ENCODE measurements at places on chromosomes 5 and 9. TPM values are rescaled to one million over a fixed set of nuclear protein-coding genes. Genes with fewer than 3 reads are reported as not detected.
A peak's percentile ranks its signal among the peaks of the same experiment; 100 is the strongest.

GRCh38 chr5:35047785-35048404, at the start of gene AGXT2:
Gene AGXT2, minus strand, starts transcription at chr5:35047949. Its CDS starts 57 bp downstream, at chr5:35047892.
- no peak for DNase-seq

DNA sequence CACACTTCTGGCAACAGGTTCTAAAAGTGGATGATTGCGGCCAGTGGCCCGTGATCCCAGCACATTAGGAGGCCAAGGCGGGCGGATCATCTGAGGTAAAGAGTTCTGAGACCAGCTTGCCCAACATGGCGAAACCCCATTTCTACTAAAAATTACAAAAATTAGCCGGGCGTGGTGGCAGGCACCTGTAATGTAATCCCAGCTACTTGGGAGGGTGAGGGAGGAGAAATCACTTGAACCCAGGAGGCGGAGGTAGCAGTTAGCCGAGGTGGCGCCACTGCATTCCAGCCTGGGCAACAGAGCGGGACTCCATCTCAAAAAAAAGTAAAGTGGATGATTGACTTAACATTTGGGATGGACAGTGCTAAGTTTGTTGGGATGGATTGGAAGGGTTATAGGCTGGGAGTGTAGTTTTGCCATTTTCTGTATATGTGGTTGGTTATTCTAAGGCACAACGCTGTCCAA, 3.4 kb downstream of the MATR3 start:
- no peak for DNase-seq

DNA sequence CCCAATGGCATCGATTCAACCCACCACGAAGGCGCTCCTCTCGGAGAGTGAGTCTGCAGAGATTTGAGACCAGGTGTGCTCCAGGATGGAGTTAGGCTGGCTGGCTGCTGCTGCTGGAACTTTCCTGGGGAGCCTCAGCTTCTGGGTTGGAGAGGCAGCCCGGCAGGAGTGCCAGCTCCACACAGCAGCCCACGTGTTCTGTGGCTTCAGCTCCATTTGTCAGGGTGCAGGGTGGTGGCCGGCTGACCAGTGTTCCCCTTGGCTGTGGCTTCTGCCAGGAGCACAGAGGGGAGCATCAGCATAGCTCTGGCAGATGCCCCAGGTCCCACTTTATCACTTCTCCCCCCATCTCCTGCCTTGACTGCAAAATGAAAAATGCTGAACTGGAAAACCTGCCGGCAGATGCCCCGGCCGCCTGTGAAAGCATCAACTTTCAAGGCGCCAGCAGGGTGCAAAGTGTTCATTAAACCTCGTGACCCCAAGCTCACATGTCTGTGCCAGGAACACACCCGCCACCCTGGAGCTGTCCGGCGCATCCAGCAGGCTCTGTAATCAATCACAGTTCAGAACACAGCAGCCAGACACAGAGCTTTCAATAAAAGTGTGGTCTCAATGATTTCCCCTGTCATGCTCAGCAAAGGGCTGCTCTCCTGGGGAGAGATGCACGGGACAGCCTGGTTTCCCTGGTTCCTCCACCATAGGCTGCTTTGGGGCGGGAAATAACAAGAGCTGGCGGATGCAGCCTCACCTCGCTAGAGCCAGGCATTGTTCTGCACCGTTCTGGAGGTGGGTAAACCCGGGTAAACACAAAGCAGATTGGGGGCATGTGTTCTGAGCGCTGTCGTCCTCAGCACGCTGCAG, 53.2 kb downstream of the TRIP13 start:
- DNase-seq = no peak

The SPINK6 gene
- total RNA-seq = not detected

DNA sequence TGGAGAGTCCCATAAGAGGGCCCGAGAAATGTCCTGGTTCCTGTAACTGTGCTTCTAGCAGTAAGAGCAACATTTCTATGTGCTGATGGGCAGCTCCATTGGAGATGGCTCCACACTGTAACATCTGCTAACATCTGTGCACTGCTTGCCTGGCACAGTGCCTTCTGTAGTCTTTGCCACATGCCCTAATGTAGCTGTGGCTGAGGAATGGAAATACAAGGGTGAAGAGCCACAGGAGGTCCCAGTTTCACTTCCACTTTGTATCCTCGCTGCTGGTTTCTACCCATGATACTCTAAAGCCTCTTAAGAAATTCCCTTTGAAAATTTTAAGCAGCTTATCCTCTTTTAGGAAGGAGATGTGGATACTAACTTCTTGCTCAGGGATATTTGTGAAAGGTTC, 97.4 kb downstream of the HOMER1 start:
- peak; percentile 10 for DNase-seq
